A549 treated with Mapracorat at 1 μM for 4 hours (cell line): ENCODE measurements at places on chromosomes 6 and 20. TPM values are rescaled to one million over a fixed set of nuclear protein-coding genes. Genes with fewer than 3 reads are reported as not detected.

Gene LGSN
- total RNA-seq: 2.0 to 3.0 TPM (median 2.2 TPM) in 5 replicates

Gene TBXT
- not detected in 5 replicates for total RNA-seq

Gene PRIM2
- total RNA-seq: 10.6 to 13.4 TPM (median 11.5 TPM) in 5 replicates

Gene HAO1
- not detected in 5 replicates for total RNA-seq

Gene RAB44
- 0.03 to 0.06 TPM (median 0.04 TPM) in 4 of 5 replicates, not detected in the other for total RNA-seq

Gene PSORS1C1
- total RNA-seq: 4.2 to 5.7 TPM (median 4.4 TPM) in 5 replicates

Gene BPIFA1
- not detected in 5 replicates for total RNA-seq

Gene SIGLEC1
- total RNA-seq: 0.01 to 0.02 TPM (median 0.02 TPM) in 3 of 5 replicates, not detected in the others
